Activated T-cell treated with anti-CD3 and anti-CD28 coated beads, Interleukin-2, amount 50 U/mL, for 24 hours (primary cell): ENCODE measurements at places on chromosomes 3 and 15.

DNA sequence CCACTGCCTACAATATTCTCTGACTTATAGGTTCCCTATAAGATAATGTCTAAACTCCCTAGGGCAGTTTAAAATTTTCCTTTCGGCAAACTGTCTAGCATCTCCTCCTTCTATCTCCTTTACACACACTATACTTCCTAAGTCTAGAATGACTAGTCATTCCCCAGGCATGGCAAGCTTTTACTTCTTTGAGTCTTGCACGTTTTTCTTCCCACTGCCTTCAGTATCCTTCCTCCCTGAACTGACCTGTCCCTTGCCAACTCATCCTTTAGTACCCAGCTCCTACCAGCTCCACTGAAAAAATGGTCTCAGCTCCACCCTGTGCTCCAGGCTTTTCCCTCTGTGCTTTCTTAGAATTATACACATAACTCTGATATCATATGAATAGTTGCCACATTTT, 93.8 kb upstream of the KBTBD8 start:
- DNase-seq: no peak

DNA sequence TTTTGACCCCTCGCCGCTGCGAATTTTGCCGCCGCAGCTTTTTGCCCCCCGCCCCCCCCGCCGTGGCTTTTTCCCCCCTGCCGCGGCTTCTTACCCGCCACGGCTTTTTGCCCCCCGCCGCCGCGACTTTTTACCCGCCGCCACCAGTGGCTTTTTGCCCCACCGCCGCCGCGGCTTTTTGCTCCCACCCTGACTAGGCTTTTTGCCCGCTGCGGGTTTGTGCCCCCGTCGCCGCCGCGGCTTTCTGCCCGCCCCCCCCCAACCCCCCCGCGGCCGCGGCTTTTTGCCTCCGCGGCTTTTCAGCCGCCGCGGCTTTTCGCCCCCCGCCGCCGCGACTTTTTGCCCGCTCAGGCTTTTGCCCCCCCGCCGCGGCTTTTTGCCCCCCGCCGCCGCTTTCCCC, 598.1 kb downstream of the GOLGA6L6 start:
- no peak for DNase-seq

DNA sequence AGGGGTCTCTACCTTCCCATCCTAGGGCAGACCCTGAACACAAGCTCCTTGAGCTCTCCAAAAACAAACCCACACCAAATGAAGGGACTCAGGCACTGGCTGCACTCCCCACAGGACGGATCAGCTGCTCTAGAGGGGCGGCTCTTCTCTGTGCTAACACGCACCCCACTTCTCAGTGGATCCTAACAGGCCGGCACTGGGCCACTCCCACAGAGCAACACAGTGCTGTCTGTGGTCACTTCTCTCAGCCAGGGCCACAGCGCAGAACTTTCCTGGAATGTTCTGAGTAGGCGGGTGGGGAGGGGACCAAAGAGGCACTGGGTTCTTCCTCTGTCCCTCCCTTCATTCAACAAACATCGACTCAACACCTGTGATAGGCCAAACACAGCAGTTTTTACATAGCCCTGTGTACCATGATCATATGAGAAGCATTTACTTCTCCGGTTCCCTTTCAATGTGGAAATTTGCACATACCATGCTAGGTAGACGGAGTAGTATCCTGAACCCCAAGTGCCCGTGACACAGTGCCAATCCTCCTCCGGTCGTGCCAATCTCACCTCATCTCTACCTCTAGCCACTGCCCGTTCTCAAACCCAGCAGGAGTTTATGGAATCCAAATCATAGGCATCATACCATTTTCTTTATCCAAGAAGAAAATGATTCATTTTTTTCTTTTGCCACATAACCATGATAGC, 98.1 kb downstream of the LRIG1 start:
- DNase-seq: no peak

GRCh38 chr15:85401108-85401774, 20.8 kb downstream of the AKAP13 start:
- no peak for DNase-seq

DNA sequence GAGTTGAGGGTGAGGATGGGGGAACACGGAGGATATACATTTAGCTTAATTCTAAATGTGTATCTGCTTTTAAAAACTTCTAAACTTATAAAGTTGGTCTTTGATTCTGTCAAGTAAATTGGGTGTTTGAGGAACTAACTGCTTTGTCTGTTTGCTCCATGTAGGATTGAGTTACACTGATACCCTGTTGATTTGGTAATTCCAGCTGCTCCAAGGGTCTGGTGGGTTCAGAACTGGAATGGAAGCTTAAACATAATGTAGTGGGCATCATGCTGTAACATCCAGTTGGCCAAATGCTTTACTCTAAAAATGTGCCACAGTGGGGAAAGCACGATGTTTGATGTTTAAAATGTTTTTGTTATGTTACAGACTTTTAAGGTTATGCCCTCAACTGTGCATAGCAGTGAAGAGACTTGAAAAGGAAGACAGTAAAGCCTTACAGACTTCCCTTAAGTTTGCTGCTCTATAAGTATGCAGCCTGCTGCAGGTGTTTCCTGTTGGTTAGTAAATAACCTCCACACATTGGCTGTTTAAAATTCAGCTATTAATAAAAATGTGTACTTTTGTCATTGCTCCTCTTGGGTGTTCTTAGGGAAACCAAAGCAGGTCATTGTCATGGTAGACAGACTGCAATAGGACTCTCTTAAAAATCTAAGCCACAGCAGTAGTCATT, 5.9 kb upstream of the EDEM1 start:
- DNase-seq: no peak

- DNase-seq: no peak
These were observed 5.5 kb downstream of the AP2M1 start for GRCh38 chr3:184180165-184180564.

DNA sequence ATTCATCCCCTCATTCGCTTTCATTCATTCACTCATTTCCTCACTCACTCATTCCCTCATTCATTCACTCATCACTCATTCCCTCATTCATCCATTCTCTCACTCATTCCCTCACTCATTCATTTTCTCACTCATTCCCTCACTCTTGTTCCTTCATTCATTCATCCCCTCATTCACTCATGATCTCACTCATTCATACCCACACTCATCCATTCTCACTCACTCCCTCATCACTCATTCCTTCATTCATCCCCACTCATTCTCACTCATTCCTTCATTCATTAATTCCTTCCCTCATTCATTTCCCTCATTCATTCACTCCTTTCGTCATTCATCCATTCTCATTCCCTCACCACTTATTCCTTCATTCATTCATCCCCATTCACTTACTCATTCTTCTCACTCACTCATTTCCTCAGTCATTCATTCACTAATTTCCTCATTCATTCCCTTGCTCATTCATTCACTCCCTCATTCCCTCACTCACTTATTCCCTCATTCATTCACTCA, 14.5 kb downstream of the ABTB1 start:
- no peak for DNase-seq

DNA sequence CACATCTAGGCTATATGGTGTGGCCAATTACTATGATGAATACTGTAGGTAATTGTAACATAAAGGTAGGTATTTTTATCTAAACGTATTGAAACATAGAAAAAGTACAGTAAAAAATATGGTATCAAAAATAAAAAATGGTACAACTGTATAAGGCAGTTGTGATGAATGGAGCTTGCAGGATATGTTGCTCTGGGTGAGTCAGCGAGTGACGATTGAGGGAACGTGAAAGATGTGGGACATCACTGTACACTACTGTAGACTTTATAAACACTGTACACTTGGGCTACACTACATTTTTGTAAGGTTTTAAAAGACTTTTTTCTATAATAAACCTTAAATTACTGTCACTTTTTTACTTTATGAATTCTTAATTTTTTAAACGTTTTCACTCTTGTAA, 10.3 kb downstream of the CTNNB1 start:
- no peak for DNase-seq

GRCh38 chr3:12750658-12751071, 8.4 kb downstream of the TMEM40 start:
- peak; percentile 38 for DNase-seq

- DNase-seq: no peak
These were observed 41.7 kb upstream of the ADAMTS17 start for GRCh38 chr15:100383302-100384107.

- no peak for DNase-seq
These were observed 91.4 kb downstream of the TAMM41 start for GRCh38 chr3:11755276-11755675.

DNA sequence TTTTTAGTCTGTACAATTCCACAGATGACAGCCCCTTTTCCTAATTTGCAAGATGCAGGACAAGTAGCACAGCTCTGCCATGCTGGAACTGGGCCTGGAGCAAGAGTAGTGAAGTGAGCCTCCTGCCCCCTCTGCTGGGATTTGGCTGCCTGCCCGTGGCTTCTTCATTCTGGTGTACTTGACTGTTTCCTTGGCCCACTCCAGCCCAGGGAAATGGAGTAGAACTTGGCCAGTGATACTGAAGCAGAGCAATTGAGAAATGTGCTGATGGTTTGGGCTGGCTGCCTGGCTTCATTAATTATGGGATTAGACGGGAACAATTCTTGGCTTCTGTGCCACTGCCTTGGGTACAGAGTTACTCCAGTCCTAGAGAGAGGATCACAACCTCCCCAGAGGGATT, 2.8 kb downstream of the GPD1L start:
- DNase-seq: no peak

- no peak for DNase-seq
These were observed 418 bp downstream of the ALPK3 start for GRCh38 chr15:84817466-84818081.

DNA sequence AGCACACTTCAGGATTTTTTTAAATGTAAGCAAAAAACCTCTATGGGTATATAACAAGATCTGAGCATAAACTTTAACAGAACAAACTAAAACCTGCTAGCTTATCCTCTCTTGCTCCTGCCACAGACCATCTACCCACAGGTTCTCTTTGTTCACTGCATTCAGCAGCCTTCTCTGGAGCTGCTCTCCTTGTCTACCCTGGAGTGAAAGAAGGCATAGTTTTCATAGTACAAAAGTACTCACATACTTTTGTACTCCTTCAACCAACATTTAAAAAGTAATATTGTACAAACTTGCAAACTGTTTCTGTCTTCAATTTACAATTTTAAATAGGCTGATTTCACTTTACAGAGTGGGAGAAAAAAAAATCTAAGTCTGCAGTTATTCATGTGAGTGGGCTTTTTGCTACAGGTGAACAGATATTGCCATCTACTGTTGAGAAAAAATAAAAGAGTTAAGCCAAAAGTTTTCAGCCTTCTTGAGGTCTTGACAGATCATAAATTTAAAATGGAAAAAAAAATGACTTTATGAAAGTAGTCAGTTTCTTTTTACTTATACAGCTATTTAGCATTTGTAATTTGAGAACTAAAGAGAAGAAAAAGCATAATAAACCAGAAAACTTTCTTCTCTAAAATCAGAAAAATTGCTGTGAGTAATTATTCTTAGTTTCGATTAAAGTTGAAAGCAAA, 20.4 kb downstream of the TERC start:
- no peak for DNase-seq

- DNase-seq: no peak
These were observed 239.8 kb downstream of the STAG1 start for GRCh38 chr3:136512381-136512780.

- no peak for DNase-seq
These were observed 66.5 kb downstream of the PLXNA1 start for GRCh38 chr3:127049393-127049792.

DNA sequence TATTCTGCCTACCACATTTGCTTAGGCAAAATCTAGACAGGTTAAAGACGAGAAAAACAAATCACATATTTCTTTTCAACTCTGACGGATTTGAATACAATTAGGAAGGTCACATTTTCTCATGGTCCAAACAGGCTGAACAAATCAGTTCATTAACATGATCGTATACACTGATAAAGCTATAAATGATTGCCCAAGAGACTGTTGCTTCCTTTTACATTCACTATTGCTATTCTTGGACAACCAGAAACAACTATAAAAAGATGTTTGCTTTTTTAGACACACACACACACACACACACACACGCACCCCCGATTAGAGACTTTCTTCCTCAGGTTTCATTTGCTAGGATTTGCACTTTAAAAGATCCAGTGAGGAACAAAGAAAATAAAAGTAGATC, 122.3 kb upstream of the BHLHE40 start:
- no peak for DNase-seq

DNA sequence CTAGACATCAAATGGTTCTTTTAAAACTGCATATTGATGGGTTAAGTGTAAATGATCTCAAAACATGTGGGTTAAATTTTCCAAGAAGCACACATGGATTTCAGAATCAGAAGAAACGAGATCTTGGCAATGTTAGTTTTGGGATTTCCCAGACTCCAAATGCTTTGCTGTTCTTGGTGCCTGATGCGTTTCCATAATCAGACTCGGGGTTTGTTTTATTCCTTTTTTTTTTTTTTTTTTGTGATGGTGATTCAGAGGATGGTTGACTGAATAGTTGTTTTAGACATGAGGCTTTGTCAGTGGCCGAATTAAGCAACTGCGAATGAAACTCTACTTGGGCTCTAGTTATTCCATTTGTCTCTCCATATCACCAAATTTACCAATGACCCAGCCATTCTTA, 52.2 kb upstream of the FAM98B start:
- no peak for DNase-seq

- DNase-seq: no peak
These were observed 1.8 kb downstream of the CADM2 start for GRCh38 chr3:84960581-84960980.

GRCh38 chr3:56753206-56753820, 48.4 kb downstream of the ARHGEF3 start:
- DNase-seq: no peak

DNA sequence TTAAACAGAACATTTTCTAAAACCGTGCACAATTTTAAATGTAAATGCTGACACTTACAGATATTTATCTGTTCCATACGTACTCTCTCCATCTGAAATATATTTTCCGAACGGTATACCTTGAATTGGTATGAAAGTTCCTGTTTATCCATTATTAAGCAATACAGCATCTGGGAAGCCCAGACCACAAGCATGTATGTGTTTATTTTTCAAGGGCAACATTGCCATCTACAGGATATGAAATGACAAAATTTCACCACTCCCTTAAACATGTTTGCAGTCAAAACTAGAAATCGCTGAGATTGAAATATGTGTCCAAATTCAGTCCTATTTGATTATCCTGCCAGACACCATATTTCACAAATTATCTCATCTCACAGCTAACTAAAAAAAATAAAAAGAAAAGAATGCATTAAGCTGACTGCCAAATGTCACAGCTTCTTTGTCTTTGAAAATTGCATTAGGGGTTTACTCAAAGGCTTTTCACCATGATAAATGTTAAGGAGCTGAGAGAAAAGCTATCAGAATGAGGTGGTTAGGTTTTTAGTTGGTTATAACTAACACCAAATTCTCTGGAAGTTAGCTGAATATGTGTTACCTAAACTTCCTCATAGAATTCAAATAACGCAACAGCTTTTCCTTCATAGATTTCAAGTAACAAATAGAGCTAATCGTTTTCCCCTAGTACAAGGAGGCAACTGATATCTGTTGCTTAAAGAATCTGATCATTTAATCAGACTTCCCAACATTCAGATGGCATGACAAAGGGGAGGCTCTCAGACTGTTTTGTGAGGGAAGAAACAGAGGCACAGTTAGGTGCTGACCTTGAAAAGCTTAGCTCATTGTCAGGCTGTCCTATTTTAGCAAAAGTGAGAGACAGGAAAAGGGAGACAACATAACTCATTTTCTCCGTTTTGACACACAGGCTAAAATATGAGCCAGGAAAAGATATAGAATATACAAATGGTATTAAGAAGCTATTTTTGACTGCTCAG, 533.1 kb downstream of the TBL1XR1 start:
- no peak for DNase-seq
